ENCODE measurements at places on chromosomes 13 and 19. TPM values are rescaled to one million over a fixed set of nuclear protein-coding genes. Genes with fewer than 3 reads are reported as not detected.
A peak's percentile ranks its signal among the peaks of the same experiment; 100 is the strongest.

FGF22 gene
- total RNA-seq: not detected

CGB8 gene
- total RNA-seq: not detected

RXFP2 gene
- total RNA-seq: not detected

NCAN gene
- not detected for total RNA-seq

FCAR gene
- total RNA-seq: not detected

BCL2L12 gene
- total RNA-seq: 11.4 TPM

NOTCH3 gene
- 21.7 TPM for total RNA-seq

GRCh38 chr13:83943530-83944279, 61.4 kb upstream of the SLITRK1 start:
- H3K4me3 ChIP-seq: no peak overlapping the region
- H3K27me3 ChIP-seq: no peaks in the 10 kb centered on the region
- H3K27ac ChIP-seq: no peak overlapping the region

DNA sequence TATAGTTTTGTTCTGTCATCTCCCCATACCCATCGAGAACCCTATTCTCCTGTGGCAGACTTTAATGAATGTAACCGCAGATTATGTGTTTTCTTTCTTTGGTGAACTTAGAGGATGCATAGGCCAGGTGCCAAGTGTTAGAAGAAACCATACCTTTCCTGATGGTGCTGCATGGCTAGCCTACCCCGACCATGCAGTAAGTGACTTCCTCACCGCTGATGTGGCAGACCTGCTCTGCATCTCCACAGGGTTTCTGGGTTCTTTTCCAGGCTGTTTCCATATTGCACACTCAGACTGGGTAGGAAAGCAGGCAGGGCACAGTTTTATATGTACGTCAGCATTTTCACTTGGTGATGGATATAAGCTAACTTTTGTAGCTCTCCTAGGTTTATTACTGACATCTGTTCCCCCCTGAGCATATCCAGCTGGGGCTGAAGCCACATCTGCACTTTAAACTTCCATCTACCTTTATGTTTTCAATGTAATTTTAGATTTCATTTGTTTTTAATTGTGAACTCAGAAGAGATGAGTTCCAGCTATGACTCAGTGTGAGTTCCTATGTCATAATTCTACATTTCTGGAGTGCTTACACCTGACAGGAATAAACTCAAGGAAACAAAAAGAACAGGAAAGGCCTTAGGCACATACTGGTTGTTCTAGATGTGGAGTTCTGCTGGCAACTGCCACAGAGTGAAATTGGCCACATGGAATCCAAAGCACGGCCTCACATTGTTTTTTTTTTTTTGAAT, 42.3 kb downstream of the LRCH1 start:
- H3K36me3 ChIP-seq: no peaks in the 10 kb centered on the region
- H3K27ac ChIP-seq: peak overlapping the region; percentile 67
- H3K4me3 ChIP-seq: no peak overlapping the region
- DNase-seq: no peak

GRCh38 chr19:30882411-30883005, 466.7 kb downstream of the TSHZ3 start:
- no peak overlapping the region for H3K27ac ChIP-seq
- H3K36me3 ChIP-seq: no peaks in the 10 kb centered on the region
- H3K4me3 ChIP-seq: no peak overlapping the region
- DNase-seq: no peak

DNA sequence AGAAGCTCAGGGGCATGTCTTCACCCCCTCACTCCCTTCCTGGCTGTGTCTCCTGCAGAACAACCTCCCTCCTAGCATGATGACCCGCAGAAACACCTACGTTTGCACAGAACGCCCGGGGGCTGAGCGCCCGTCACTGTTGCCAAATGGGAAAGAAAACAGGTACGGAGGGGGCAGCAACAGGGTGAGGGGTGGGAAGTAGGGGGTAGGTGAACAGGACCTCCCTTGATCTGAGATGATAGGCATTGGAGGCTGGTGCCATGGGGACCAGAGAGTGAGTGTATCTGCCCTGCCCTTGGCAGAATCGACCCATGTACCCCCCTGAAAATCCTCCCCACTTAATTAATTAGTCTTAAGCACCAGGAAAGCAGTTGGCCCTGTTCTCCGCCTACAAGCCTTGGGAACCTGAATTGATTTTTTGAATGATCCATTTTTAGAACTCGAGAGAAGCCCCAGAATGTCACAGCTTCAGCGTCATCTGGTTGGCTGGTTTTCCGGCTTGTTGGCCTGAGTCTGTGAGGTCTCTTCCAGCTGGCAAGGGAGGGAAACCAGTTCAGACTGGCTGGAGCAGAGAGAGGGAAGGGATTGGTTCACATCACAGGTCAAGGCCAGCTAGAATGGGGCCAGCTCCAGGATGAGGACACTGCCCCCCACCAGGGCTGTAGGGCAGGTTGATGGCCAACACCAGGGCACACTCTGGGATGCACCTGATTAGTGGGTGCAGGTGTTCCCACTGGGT, 28.2 kb downstream of the CKM start:
- peak overlapping the region; percentile 40 for H3K27ac ChIP-seq
- peaks cover 18% of the 10 kb centered on the region for H3K4me1 ChIP-seq
- no peaks in the 10 kb centered on the region for H3K27me3 ChIP-seq
- peak; percentile 53 for DNase-seq
- peaks cover 64% of the 10 kb centered on the region for H3K36me3 ChIP-seq

- H3K27me3 ChIP-seq: no peaks in the 10 kb centered on the region
- peaks cover 3% of the 10 kb centered on the region for H3K4me1 ChIP-seq
- no peaks in the 10 kb centered on the region for H3K36me3 ChIP-seq
- no peak for DNase-seq
- no peak overlapping the region for H3K27ac ChIP-seq
These were observed 26.2 kb upstream of the PLEKHF1 start for GRCh38 chr19:29639086-29639485.

DNA sequence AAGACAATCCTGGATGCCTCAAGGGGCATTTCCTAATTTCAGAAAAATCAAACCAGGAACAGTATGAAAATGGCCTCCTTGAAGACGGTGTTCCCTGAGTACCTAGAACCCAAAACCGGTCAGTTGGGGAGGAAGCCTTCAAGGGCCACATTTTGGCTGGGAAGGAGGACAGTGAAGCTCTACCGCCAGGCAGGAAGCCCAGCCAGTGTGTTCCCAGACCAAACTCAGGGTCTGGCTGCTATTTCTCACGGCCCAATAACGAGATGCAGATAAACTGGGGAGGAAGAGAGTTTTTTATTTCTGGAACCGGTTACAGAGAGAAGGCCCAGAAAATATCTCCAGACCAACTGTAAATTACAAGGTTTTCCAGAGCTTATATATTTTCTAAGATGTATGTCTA, 24.3 kb upstream of the CEACAM21 start:
- H3K4me3 ChIP-seq: peak overlapping the region; percentile 4
- no peak for DNase-seq
- peak overlapping the region; percentile 52 for H3K27ac ChIP-seq

DNA sequence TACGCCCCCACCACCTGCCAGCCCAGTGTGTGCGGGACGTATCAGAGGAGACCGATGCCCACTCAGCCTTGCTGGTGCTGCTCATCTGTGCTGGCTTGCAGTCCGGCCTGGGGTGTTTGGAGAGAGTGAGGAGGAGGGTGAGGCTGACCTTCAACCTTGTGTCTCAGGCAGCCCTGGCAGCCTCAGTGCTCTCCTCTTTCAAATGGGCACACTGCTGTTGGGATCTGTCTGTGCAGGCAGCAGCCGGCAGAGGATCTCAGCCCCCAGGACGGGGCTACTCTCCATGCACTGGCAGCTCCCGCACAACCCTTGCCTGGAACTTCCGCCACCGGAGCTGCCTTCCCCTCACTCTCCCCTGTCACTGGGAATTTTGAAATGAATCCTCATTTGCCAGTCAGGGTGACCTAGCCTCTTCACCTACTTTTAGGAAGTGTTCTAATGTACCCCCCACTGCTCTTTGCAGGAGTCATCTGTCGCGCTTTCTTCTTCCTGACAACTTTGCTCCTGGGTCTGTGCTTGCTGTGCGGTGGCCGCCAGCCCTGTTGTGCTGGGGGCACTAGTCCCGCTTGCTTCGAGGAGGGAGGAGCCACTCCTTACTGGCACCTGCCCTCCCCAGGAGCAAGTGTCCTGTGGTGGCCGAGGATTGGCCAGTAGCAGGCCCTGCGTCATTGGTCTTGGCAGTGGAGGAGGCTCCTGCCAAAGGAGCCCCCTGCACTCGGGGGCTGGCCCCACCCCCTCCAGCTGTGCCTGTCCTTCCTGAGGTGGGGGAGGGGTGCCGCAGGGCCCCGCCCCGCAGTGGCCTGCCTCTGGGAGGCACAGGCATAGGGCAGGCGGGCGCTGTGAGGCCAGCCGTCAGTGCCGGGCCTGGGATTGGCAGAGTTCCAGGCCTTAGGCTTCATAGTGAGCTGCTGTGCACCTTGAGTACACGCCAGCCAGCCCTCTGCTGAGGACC, 53.4 kb downstream of the TSSK6 start:
- H3K4me1 ChIP-seq: peaks cover 75% of the 10 kb centered on the region
- peak overlapping the region; percentile 31 for H3K4me3 ChIP-seq
- peaks cover 19% of the 10 kb centered on the region for H3K36me3 ChIP-seq
- no peaks in the 10 kb centered on the region for H3K27me3 ChIP-seq

DNA sequence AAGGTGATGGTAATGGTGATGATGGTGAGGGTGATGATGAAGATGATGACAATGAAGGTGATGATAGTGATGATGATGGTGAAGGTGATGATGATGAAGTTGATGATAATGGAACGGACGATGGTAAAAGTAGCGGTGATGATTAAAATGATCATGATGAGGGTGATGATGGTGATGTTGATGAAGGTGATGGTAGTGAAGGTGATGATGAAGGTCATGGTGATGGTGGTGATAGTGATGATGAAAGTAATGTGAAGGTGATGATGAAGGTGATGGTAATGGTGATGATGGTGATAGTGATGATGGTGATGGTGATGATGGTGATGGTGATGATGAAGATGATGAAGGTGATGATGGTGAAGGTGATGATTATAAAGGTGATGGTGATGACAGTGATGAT, 66.1 kb downstream of the MBD3L2B start:
- H3K27ac ChIP-seq: no peak overlapping the region
- no peaks in the 10 kb centered on the region for H3K36me3 ChIP-seq
- H3K27me3 ChIP-seq: peaks cover 34% of the 10 kb centered on the region

DNA sequence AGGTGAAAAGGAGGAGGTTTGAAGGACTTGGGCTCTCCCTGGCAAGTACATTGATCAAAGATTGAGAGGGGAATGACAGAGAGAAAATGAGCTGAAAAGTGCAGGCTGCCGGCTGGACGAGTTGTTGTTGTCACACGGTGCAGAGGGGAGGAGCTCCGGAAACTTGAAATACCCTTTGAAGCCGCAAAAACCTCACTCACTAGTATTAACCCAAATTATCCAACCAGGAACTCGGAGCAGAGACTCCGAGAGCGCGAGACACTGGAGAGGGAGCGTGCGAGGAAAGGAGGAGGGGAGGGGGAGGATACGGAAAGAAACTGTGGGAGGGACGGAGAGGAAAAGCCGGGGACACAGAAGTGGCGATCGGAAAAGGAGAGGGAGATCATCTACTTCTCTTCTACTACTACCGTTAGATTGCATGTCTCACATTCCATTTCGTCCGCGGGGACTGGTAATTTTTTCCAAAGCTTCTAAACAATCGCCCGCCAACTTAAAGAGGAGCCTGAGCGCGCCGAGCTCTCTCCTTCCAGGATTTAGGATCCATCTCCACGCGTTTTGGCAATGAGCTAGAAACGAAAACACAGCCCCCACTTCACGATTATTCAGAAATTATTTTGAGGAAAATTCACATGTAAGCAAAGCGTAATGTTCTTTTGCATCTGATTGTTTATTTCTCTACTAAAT, at the start of gene DACH1:
DACH1 (minus strand) TSS at position 74 of the 684 bp plus-strand sequence.
- no peaks in the 10 kb centered on the region for H3K36me3 ChIP-seq
- peak; percentile 45 for DNase-seq
- peaks cover 46% of the 10 kb centered on the region for H3K27me3 ChIP-seq
- H3K27ac ChIP-seq: peak within 1 kb of the TSS; percentile 85

DNA sequence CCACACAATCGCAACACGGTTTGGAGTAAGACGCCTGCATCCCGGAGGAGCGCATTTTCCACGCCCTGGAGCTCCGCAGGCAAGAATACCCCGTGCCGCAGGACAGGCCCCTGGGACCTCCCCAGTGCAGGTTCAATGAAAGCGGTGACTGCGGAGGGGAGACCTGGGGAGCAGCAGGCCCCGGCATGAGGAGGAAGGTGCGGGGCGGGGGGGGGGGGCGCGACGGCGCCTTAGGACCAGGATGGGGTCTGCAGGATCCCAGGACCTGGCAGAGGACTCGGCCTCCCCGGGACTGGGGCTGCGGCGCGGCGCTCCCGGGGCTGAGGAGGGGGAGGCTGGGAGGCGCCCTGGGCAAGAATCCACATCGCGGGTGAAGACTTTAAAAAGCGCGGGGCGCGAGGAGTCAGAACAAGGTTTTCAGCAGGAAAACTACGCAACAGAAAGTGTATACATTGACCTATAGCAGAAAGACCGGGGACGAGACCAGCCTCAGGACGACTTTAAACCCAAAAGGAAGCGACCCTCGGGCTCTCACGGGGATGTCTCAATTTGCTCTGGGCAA, 432 bp downstream of the ZNF611 start:
- no peaks in the 10 kb centered on the region for H3K27me3 ChIP-seq
- peak overlapping the region; percentile 94 for H3K27ac ChIP-seq
- DNase-seq: peak; percentile 24

- H3K27ac ChIP-seq: no peak overlapping the region
- peaks cover 6% of the 10 kb centered on the region for H3K4me1 ChIP-seq
- H3K36me3 ChIP-seq: peaks cover 7% of the 10 kb centered on the region
- DNase-seq: no peak
- no peak overlapping the region for H3K4me3 ChIP-seq
- H3K27me3 ChIP-seq: no peaks in the 10 kb centered on the region
These were observed 5.7 kb downstream of the RAB4B start for GRCh38 chr19:40783711-40784110.

GRCh38 chr19:6971366-6971765, 49.9 kb downstream of the MBD3L2B start:
- no peak for DNase-seq
- H3K4me3 ChIP-seq: no peak overlapping the region
- H3K27me3 ChIP-seq: peaks cover 48% of the 10 kb centered on the region
- no peaks in the 10 kb centered on the region for H3K4me1 ChIP-seq
- no peaks in the 10 kb centered on the region for H3K36me3 ChIP-seq

DNA sequence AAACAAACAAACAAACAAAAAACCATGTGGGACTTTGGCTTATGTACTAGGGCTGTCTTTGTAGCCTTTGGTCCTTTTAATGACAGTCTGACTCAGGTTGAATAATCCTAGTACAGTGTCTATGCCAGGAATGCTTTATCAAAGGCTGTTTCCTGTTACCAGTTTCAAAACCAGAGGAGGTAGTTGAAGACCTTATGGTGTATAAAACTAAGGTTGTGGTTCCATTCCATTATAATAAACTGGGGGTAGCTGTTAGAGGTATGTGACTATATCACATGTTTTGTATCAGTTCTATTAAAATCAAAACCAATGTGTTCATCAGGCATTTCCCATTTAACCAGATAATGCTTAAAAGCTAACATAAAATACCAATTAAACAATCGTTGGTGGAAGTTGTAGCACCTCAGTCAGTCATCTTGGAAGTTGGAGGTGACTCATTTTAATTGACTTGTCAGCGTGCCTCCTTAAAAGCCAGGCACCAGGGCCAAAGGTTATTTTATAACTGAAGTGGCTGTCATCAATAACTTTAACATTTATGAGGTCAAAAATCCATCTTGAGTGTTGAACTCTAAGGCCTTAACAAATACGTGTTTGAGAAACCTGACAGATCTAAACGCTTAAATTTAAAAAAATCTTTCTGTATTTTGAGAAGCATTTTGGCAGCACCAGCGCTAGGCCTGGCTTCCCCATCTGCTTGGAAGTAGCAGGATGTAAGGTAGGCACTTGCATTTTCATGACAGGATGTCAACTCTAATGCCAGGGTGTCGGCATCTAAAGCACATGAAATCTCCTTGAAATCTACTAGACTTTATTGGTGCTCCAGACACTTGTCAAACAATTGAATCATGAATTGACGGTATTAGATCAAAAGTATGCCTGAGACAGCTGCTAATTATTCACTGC, 162.5 kb downstream of the LMO7 start:
- H3K27me3 ChIP-seq: no peaks in the 10 kb centered on the region
- peak overlapping the region; percentile 88 for H3K27ac ChIP-seq
- no peak overlapping the region for H3K4me3 ChIP-seq
- peaks cover 16% of the 10 kb centered on the region for H3K36me3 ChIP-seq
- H3K4me1 ChIP-seq: peaks cover 55% of the 10 kb centered on the region
- no peak for DNase-seq
